ENCODE measurements at places on chromosomes 1 and 21. TPM values are rescaled to one million over a fixed set of nuclear protein-coding genes. Genes with fewer than 3 reads are reported as not detected.

Gene GJA5
- total RNA-seq: 68.2 TPM

Gene RNU1-2
- 2,748 TPM for total RNA-seq

Gene TRIM67
- not detected for total RNA-seq

Gene KLHDC7A
- total RNA-seq: 1.7 TPM

Gene LCE2B
- total RNA-seq: not detected

Gene HAPLN2
- not detected for total RNA-seq

Gene PYHIN1
- total RNA-seq: 3.5 TPM

Gene OLFML2B
- total RNA-seq: 36.1 TPM

Gene SLAMF1
- 0.76 TPM for total RNA-seq
